ENCODE measurements at places on chromosomes 11 and 22.

GRCh38 chr22:24326266-24326665 lies 55.6 kb downstream of the SPECC1L start:
- DNase-seq, result no peak

GRCh38 chr22:24181996-24182899 lies 961 bp downstream of the SUSD2 start:
- DNase-seq, result peak; percentile 41

DNA sequence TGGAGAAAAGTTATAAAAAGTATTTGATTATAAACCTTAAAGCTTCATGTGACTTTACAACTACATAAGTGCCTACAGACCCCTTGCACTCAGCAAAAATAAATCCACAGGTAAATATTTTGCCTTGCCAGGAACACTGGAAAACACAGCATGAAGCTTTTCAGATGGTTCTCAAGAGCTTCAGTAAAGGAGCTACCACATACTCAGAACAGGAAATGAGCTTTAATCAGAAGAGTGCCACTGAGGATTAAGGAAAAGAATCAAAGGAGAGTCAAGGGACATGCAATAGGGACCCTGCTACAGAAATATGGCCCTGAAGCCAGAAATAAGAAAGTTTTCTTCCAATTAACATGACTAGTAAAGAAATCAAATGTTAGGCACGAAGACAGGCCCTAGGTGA lies 1.2 kb downstream of the CASP1 start:
- no peak for DNase-seq

- DNase-seq, result no peak
Measured at GRCh38 chr11:45922425-45923082, at the start of gene LARGE2. LARGE2 (plus strand) TSS chr11:45922656; CDS start chr11:45922883, 227 bp downstream.

- DNase-seq, result no peak
Measured at GRCh38 chr22:23673826-23674690, 16.8 kb upstream of the RGL4 start.

GRCh38 chr11:95134491-95134890 lies 44.8 kb downstream of the ENDOD1 start:
- no peak for DNase-seq

- DNase-seq, result no peak
Measured at GRCh38 chr11:6693342-6694228, 10.4 kb upstream of the MRPL17 start.

DNA sequence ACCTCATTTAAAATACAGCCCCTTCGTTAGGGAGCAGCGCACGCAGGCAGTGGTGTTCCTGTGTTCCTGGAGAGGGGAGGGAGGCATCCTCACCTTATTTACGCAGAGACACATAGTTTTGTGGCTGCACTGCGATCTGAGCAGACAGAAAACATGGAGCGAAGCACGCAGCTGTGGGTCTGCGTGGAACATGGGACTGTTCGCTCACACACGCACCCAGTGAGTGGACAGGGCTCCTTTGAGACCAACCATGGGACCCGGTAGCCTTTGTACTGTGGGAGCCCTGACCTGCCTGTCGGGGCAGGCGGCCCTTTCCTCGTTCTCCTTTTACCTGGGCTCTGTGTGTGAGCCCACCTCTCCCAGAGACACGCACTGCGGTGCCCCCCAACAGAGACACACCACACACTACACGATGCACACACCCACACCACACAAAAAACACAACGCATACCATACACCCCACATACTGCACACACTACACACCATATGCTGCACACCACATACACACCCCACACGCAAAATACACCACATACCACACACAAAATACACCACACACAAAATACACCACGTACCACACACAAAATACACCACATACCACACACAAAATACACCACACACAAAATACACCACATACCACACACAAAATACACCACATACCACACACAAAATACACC lies 1245.7 kb downstream of the BRD1 start:
- no peak for DNase-seq

- DNase-seq, result no peak
Measured at GRCh38 chr22:48397531-48398180, 1430.0 kb downstream of the BRD1 start.

GRCh38 chr22:41382098-41382578 lies 396 bp downstream of the TEF start:
- peak; percentile 71 for DNase-seq

DNA sequence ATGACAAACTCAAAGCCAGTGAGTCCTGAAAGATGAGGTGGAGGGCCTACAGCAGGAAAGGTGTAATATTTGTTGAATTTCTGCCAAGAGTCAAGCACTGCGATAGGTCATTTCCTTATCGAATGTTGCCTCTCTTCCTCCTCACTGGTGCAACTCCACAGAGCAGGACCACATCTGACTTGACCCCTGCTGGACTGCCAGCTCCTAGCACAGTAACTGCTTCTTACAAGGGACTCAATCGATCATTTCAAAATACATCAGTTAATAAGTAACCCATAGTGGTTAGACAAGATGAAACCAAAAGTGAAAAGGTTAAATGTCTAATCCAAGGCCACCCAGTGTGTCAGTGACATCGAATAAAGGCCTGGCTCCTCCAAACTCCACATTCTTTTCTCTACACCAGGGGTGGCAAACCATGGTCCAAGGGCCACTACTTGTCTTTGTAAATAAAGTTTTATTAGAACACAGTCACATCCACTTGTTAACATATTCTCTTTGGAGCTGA lies 98.5 kb upstream of the CSNK2A3 start:
- no peak for DNase-seq

Data from endothelial cell (in vitro differentiated cells).